Caco-2 (cell line): ENCODE measurements at places on chromosomes 13 and 19.

- no peak for DNase-seq
Observed at GRCh38 chr13:50249144-50249521, 233.9 kb downstream of the KCNRG start.

- DNase-seq: peak; percentile 83
Observed at GRCh38 chr19:51473009-51473707, 5.2 kb upstream of the CEACAM18 start.

GRCh38 chr19:48203222-48203793 is 32.8 kb downstream of the ZSWIM9 start:
- DNase-seq: no peak

- DNase-seq: no peak
Observed at GRCh38 chr19:56144376-56144775, 3.3 kb downstream of the ZNF444 start.

DNA sequence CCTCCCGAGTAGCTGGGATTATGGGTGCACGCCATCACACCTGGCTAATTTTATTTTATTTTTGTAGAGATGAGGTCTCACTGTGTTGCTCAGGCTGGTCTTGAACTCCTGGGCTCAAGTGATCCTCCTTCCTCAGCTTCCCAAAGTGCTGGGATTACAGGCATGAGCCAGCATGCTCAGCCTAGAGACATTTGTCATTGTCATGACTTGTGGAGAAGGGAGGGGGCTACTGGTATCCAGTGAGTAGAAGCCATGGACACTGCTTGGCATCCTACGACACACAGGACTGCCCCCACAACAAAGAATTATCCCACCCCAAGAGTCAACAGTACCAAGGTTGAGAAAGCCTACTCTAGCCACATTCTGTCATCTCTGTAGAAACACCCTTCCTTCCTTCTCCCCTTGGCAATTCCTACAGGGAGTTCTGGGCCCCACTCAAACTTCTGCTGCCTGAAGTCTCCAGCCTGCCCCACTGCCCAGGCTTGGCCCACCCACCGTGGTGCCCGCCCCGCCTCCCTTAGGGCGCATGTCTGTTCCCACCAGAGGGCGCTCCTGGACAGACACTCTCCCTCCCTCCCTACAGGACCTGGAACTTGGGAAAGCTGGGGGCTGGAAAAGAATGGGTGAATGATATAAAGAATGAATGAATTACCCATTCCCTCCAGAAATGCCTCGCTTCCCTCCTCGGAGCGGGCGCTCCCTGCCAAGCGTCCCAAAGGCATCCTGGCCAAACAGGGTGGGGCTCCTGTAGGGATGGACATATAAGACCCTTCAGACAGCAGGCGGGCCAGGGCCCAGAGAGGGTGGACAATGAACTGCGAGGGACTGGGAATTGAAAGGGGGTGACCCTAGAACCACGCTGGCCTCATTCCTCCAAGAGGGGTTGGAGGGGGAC is 5.5 kb upstream of the EMP3 start:
- DNase-seq: peak; percentile 87

- DNase-seq: no peak
Observed at GRCh38 chr19:32818536-32818935, 51.0 kb downstream of the SLC7A9 start.

- no peak for DNase-seq
Observed at GRCh38 chr13:24063281-24063877, 97.1 kb upstream of the SPATA13 start.

DNA sequence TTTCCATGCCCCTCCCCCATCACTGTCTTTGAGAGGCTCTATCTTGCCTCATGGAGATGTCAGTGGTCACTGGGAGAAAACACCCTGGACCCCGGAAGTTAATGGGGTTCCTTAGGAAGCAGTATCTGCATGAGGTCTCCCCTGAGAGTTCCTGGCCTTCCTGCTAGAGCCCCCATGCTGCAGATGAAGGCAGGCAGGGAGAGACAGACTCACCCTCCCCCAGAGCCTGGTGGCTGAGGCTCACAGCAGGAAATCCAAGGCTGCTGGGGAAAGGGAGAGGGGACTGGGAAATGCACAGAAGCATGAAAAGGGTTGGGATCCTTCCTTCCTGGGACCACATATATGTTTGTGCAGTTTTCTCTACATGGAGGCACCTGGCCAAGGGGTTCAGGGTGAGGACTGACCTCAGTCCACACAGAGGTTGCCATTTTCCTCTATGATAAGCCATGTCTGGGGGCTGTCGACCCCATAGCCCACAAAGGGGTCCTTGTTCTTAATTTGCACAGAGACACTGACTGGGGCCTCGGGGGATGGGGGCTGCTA is 95.4 kb downstream of the RNASEH2B start:
- no peak for DNase-seq

- no peak for DNase-seq
Observed at GRCh38 chr19:19524053-19524452, 4.7 kb upstream of the YJEFN3 start.

DNA sequence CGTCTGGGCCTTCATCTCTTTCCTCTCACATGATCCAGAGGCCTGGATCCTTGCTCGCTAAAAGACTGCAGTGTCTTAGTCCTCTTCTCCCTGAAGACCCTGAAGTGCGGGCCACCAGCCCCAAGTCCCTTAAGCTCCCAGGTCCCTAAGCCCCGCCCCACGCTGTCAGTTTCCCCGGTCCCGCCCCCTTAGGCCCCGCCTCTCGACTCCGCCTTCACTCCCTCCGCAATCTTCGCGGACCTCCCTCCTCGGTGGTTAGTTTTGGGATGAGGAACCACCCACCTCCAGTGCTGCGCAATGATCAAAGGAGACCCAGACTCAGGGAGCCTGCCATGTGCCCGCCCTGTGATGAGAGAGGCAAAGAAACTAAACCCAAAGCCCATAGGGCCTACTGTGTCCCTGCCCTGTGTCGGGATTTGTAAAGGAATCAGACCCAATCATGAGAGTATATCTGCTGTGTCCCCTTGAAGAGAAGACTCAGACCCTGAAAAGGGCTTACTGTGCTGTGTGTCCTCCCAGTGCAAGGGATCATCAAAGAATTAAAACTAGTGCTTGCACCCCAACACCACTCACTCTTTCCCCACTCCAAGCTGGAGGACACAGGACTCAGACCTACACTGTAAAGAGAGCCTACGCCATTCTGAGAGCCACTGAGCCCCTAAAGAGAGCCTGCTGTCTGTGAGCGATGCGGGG is 3.0 kb upstream of the COX6B1 start:
- peak; percentile 82 for DNase-seq

DNA sequence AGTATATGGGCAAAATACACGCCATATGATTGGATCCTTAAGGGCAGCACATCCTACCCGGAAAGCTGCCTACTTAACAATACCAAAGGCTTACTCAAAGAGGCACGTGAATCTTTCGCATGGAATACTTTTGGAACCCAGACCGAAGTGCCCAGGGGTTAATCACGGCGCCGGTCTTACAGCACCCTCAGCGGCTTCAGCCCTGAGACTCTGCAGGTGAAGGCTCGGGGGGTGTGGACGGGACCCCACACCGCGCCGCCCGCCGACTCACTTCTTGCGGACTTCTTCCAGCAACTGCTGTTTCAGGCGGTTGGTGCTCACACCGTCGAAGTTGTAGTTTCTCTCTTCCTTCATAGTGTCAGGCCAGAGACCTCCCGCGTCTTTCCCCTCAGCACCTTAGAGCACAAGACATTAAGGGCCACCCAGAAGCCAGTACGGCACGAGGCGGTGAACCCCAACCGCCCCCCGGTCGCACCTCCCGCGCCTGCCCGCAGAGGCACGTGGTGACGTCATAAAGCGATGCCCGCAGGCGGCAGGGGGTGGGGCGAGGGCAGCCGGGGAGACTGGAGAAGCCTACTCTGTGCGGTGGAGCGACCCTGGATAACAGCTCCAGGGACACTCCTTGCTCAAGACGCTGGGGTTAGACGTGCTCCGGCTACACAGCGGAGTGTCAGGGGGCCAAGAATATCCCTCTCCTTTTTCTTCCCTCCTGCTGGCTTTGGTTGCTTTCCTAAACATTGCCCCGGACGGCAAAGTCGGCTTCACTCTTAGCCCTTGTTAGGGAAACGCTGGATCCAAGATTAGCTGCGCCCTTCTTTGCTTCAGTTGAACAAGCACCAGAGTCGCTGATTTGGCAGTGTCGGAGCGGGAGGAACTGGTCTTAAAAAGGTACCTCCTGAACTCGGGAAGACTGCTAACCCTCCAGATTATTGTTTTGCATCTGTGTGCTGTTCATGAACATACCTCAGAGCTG is at the start of gene CCDC169:
Gene CCDC169, minus strand, starts transcription at position 449 of the 973 bp plus-strand sequence. Its CDS starts 95 bp downstream, at position 354.
- DNase-seq: no peak

GRCh38 chr13:110194451-110194850 is 112.5 kb downstream of the COL4A1 start:
- DNase-seq: no peak

GRCh38 chr19:17996826-17997316 is 11.1 kb upstream of the ARRDC2 start:
- peak; percentile 91 for DNase-seq
